ENCODE measurements at places on chromosomes 12 and 14.

GRCh38 chr14:100119251-100119650 is 40.2 kb downstream of the DEGS2 start:
- no peak for DNase-seq

GRCh38 chr14:99575043-99576023 is 28.7 kb downstream of the CCDC85C start:
- no peak for DNase-seq

DNA sequence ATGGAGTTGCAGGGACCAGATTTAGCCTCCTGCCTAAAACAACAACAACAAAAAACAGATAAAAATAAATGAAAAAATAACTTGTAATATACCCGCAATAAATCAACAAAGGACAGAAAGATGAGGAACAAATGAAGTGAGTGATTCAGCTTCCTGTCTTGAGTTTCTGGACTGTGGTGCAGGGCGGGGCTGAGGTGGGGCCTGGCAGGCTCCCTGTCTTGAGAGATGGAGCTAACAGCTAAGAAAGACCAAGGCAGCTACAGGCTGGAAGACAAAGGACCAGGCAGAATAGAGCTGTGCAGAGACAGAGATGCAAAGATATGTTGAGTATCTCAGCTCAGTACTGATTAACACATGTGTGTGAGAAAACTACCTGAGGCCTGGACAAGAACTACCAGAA is 879.2 kb downstream of the AACS start:
- DNase-seq: no peak

- DNase-seq: peak; percentile 33
Measured at GRCh38 chr12:76346798-76347420, 1.3 kb downstream of the BBS10 start.

DNA sequence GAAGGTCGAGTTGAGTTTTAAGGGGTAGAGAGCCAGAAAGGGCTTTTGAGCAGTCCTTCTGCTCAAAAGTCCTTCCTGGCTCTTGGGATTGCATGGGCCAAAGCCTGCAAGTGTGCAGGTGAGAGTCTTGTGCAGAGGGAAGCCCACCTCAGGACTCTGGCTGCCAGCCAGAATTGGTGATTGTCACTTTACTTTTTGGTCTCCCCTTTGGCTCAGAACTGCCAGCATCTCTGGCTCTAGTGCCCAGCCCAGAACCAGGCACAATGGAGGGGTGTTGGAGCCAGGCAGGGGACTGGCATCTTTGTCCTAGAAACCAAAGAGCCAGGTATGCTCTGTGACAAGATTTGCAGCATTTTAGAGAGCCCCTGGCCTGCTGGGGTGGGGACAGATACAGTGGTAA is 23.5 kb downstream of the FAM222A start:
- DNase-seq: no peak

- DNase-seq: peak; percentile 44
Measured at GRCh38 chr14:99685151-99685591, 1.1 kb downstream of the CYP46A1 start.

DNA sequence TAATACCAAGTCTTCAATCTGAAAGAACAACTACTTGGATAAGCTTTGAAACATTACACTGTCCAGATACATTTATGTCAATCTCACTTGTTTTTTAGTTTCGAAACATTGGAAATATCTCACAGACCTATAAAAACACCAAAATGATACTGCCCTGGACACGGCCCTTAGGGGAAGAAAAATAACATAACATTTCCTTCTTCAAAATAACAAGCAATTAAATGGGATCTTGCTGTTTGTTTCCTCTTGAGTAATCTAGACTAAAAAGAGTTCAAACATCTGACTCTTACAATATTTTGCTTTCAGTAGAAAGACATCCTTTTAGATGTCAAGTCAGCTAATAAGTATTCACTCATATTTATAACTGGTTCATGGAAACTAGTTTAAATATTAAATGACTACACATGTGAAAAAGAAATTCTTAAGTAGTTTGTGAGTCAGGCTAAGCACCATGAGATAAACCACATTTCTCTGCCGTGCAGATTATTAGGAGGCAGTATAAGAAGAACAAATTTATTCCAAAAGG is 87.5 kb downstream of the EPS8 start:
- no peak for DNase-seq

DNA sequence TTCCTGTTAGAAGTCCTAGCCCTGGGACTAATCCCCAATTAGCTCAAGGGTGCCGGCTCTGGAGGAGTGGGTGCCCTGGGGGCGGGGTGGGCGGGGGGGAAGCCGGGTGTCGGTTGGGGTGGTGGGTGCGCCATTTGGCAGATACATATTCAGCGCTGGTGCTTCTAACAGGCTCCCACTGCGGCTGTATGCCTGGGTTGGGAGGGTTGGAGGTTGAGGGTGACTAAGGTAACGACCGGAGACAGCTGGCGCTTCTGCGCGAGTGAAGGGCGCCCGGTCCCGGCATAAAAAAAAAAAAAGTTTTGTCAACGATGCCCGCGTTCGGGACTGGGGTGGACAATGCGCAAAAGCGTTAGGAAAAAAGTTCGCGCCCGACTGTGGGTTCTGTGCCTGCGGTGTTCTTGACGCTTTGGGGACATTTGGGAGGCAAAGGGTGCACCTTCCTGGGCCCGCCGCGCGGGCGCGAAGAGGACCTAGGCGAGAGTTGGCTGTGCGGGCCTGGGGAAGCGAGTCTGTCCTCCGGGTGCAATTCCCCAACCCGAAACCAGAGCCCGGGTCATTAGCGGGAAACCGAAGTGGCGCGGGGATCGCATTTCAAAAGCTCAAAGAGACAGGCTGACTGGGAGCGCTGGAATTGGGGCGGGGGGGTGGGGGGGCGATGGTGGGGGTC is 19.2 kb downstream of the TBX3 start:
- peak; percentile 67 for DNase-seq

DNA sequence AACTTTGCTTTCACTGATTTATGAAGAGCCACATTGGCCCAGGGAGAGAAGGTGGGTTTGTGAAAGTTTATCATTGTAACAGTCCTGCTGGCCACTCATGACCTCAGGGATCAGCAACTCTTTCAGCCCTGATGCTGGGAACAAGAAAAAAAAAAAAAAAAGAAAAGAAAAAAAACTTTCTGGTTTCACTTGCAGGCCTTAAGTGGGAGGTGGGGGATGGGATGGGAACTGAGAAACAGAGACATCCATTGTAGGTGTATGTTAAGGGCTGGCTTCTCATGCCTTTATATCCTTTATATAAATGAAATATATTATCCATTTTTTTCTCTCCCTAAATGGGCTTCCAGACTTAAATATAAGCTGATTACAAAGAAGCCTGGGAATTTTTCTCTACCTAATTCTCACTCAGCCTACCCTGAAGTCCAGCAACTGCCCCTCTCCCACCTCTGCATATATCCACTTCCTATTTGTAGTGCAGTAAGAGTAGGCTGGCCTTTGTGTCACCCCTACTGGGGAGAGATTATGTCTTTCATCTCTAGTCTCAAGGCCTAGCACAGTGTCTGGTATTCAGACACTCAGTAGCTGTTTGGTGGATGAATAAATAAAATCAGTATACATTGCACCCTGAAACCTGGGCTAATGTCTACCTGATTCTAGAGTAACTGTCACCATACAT is 187.1 kb downstream of the KICS2 start:
- DNase-seq: no peak

- DNase-seq: peak; percentile 72
Measured at GRCh38 chr14:56964895-56965294, 154.6 kb upstream of the OTX2 start.

GRCh38 chr14:101395779-101396178 is 165.5 kb upstream of the DIO3 start:
- DNase-seq: no peak

DNA sequence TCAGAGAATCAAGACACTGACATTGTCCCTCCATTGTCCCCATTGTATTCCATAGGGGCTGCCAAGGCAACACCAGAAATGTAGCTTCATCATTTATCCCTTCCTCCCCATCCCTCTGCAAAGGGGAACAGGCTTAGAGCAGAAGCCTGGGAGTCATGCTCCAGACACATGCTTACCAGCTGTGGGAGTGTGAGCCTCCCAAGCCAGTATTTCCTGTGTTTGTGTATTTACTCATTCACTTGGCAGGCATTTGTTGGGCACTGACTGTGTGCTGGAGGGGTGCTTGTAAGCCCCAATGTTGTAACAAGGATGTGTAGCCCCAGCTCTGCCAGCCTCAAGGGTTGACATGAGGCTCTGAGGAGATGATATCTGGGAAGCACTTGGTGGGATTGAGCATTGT is 46.0 kb upstream of the TCL1A start:
- no peak for DNase-seq

- no peak for DNase-seq
Measured at GRCh38 chr14:94396628-94397225, 8.3 kb upstream of the SERPINA1 start.

DNA sequence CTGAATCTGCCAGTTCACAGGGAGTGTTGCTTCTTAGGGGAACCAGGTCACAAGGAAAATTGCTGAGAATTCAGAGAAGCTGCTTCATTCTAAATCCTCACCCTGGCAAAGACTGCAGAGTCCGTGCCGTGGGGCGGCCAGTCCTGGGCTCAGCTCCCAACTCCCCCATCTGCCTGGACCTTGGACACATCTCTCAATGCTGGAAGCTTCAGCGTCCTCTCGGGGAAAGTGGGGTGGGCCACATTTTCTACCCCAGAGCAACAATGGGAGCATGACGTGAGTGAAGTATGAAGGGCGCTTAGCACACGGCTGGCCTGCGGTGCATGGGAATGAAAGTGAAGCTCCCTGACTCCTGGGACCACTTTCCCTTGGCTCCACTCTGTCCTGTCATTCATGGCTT is 31.2 kb downstream of the HVCN1 start:
- no peak for DNase-seq

GRCh38 chr14:46137786-46138185 is 513.8 kb downstream of the RPL10L start:
- no peak for DNase-seq

GRCh38 chr12:77504466-77504865 is 326.2 kb upstream of the NAV3 start:
- DNase-seq: no peak

GRCh38 chr14:37855871-37856270 is 260.4 kb downstream of the TTC6 start:
- no peak for DNase-seq

- DNase-seq: no peak
Measured at GRCh38 chr12:111605911-111606766, 7.0 kb upstream of the ATXN2 start.

GRCh38 chr12:120140603-120141002 is 24.1 kb upstream of the RAB35 start:
- no peak for DNase-seq

GRCh38 chr12:67362526-67362925 is 93.4 kb downstream of the CAND1 start:
- DNase-seq: no peak

GRCh38 chr14:70718383-70719118 is 76.8 kb downstream of the TTC9 start:
- no peak for DNase-seq

DNA sequence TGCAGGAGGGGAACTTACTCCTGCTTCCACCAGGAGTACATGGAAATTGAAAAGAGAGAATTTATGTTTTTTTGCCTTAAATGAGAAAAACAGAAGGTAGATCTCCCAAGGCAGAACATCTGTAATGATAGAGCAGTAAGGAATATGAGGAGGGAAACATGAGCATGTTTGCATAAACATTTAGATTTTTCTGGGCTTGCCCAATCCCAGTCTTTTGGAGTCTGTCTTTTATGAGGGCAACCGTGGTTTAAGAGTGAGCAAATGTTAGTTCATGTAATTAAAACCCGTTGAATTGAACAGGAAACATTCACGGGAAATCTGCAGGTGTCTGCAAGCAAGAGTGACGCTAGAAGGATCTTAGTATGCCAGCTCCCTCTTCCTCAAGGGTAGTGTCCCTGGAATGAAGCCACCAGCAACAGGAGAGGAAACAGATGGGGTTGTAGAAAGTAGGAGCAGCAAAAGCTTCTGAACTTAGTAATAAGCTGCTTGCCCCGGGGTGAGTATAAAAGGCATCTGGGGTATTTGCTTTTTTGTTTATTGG is 79.3 kb downstream of the ARF6 start:
- no peak for DNase-seq

- DNase-seq: no peak
Measured at GRCh38 chr12:125824276-125824675, 759.0 kb downstream of the AACS start.

- DNase-seq: no peak
Measured at GRCh38 chr12:32110942-32111341, 4.3 kb downstream of the BICD1 start.

- DNase-seq: no peak
Measured at GRCh38 chr12:42422785-42423184, 96.8 kb downstream of the PPHLN1 start.

- no peak for DNase-seq
Measured at GRCh38 chr12:67410667-67411067, 141.5 kb downstream of the CAND1 start.

DNA sequence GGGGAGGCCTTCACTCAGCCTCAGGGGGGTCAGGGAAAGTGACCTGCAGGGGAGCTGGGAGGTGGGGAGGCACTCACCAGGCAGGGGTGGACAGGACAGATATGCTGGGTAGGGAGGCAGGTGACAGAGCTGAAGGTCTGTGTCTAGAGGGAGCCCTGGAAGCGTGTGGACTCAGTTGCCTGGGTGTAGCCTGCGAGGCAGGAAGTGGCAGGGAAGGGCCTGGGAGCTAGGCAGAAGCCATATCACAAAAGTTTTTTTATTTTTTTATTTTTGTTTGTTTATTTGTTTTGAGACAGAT is 39.3 kb downstream of the ARL6IP4 start:
- no peak for DNase-seq

GRCh38 chr14:94470311-94470710 is 5.7 kb downstream of the SERPINA9 start:
- DNase-seq: no peak

GRCh38 chr14:102993523-102993922 is 63.8 kb downstream of the CDC42BPB start:
- DNase-seq: no peak

DNA sequence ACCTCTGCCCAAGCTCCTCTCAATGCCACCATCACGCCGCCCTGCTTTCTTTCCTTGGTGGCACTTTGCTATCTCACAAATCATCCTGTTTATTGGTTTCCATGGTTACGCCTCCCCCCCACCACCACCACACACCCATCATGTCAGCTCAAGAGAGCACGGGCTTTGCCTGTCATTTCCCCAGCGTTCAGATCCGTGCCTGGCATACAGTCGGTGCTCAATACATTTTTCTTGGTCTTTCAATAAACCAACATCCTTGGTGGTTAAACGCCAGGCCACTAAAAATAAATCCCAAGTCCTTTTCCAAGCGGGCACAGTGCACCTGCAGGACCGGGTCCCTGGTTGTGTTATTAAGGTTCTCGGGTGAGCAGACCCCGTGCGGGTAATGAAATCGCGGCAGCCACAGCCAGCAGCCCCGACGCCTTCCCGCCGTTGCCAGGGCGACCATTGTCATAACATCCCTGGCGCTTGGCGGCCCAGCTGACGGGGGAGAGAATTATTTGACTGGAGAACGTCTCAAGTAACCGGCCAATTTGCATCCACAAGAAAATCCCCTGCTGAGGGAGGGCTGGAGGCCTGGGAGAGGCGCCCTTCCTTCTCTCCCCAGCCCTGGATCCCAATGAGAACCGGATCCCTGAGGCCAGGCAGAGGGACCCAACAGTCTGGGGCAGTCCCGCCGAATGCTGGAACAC is 92.9 kb downstream of the KSR2 start:
- peak; percentile 95 for DNase-seq

Measured in neural progenitor cell (in vitro differentiated cells).